ENCODE measurements at places on chromosomes 11 and 22.

GRCh38 chr11:128201009-128201408 lies 386.3 kb downstream of the ETS1 start:
- DNase-seq = no peak

DNA sequence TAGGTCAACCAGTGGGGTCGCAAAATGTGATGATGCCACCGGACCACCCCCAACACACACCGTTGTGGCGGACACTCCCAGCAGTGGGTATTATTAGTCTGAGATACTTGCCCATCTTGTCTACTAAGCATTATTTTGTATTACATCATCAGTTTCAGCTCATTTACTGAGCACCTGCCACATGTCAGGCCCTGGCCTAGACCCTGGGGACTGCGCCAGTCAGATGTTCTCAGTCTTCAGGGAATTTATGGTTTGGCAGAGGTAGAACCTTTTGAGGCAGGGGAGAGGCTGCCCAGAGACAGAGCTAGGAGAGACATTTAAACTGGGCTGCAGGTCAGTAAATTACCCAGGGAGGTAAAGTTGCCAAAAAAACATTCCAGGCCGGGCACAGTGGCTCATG lies 43.1 kb upstream of the GCAT start:
- DNase-seq = peak; percentile 68

- DNase-seq = no peak
These were observed 18.4 kb downstream of the ABTB2 start for GRCh38 chr11:34339149-34340064.

- peak; percentile 67 for DNase-seq
These were observed 121.5 kb downstream of the MAML2 start for GRCh38 chr11:96221244-96222070.

DNA sequence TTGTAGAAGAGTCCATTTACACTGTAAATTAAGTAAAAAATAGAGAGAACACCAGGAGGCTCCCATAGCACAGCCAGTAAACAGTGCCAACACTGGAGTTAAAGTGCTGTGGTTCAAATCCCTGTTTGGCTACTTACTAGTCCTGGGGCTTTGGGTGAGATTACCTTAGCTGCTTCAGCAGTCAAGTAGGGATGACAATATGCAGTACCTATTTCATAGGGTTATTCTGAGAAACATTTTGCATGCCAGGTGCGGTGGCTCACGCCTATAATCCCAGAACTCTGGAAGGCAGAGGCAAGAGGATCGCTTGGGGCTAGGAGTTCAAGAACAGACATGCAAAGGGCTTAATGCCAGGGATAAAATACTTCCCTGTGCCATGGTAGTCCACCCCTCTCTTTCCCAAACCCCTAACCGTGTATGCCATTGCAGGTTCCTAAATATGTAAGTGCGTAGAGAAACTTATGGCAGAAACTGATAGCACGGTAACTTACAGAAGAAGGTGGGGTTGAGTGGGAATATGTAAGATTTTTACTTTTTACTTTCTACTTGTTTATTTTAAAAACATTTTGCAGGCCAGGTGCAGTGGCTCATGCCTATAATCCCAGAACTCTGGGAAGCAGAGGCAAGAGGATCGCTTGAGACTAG lies 86.4 kb upstream of the PICALM start:
- no peak for DNase-seq
